ENCODE measurements at places on chromosomes 7 and 10.

GRCh38 chr7:115332691-115333090, 410.8 kb downstream of the MDFIC start:
- no peak for DNase-seq

- DNase-seq: no peak
Observed at GRCh38 chr10:224571-224970, 89.3 kb downstream of the ZMYND11 start.

DNA sequence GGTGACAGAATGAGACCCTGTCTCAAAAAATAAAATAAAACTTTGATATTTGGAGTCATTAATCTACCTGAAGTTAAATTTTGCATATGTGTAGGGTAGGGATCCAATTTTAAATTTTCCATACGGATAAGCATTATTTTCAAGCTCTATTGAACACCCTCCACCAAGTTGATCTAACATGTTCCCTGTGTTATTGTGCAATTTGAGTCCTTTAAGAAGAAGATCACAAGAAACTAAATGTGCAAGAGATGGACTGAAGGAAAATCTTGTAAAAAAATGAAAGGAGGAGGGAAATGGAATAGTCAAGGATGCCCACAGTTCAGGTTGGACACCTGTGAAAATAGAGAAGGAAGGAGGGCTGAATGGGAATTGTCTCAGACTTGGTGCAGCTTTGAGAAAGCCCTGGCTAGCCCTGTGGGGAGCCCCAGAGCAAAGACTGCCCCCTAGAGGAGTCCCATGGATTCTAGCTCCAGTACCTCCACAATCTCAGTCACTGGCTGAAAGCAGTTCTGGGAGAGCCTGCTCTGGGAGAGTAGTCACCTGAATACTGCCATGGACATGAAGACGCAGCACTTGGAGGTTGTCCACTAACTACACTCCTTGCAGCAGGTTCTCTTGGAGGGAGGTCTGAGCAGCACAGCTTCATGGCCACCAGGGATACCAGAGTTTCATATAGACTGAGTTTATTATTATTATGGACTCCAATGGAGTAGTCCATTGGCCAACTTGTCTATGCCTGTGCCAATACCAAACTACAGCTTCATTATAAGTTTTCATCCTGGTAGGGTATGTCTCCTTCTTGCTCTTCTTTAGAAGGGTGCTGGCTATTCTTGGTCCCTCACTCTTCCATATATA, 5.7 kb upstream of the TIAL1 start:
- DNase-seq: no peak

DNA sequence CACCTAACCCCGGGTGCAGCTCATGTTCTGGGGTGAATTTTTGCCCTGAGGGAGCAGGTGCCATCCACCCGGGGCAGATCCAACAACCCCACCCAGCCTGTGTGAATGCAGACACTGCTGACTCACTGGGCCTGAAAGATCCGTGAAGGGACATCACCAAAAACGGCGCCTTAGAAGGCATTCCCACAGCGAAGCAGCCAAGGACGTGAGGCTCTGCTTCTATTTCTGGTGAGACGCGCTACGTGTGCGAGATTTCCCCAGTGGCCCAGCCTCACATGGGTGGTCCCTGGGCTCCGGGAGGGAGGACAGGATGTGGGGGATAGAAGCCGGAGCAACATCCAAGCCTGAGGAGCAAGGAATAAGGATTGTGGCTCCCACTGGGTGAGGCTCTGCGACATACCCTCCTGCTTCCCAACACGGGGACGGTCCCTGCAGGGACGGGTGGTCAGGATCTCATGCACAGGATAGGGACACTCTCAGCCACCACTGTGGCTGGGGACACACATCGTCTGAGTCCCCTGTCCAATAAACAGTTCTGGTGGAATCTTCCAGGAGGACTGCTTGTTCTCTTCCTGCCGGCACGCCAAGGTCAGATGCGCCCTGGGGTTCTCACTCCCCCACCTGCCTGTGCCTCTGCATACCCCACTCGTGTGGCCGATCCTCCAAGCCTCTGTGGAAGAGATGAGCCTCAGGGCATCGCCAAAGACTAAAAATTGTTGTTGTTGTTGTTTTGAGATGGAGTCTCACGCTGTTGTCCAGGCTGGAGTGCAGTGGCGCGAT, 70.2 kb downstream of the ZRANB1 start:
- DNase-seq: no peak

- no peak for DNase-seq
Observed at GRCh38 chr10:116007256-116007891, 265.6 kb downstream of the GFRA1 start.

DNA sequence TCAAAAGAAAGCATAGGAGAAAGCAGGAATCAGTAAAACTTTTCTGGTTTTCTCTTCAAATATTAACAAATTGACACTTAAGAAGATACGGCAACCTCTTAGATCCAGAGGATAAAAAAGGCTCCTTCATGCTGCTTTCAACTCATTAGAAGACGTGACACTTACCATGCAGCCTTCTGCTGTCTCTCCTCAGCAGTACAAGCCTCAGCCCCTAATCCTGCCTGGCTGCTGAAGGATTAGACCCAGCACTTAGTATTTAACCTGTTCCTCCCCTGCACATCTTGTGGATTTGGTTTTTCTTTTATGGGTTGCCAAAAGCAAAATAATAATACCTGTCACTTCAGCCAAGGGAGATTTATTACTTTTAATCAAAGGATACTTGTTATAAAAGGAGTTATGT, 108.4 kb downstream of the LYZL1 start:
- DNase-seq: no peak

DNA sequence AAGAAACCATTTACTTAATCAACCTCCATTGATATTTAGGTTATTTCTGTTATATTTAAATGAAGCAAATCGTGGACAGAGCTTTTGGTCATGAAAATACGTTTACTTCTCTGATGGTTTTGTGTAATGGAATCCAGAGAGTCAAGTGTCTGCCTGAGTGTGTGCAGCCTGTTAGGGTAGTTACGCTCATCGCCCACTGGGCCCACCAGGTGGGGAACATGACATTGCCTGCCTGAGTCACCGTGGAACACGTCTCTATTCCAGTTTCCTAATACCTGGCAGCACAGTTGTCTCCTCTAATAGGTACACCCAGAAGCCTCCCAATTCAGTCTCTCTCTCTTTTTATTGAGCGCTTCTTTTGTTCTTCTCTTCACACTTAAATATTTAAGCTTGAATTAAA, 91.0 kb downstream of the ADCY1 start:
- no peak for DNase-seq

GRCh38 chr7:26348234-26348851, 56.7 kb downstream of the SNX10 start:
- DNase-seq: no peak

- no peak for DNase-seq
Observed at GRCh38 chr7:74103219-74103772, 19.7 kb downstream of the LIMK1 start.

DNA sequence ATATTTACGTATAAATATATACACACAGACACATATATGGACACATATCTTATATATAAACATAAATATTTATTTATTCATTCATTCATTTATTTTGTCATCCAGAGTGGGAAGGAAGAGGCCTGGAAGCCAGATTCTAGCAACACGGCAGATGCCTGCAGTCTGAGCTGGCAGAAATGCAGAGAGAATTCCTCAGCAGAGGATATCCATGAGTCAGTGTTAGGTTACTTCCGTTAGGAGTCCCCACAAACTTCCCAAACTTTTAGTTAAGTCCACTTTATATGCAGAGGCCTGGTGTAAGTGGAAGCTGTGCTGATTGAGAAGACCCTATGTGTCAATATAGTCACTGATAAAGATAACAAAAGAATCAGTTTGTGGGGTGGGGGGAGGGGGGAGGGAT, 89.6 kb downstream of the PPP1R17 start:
- DNase-seq: peak; percentile 51

DNA sequence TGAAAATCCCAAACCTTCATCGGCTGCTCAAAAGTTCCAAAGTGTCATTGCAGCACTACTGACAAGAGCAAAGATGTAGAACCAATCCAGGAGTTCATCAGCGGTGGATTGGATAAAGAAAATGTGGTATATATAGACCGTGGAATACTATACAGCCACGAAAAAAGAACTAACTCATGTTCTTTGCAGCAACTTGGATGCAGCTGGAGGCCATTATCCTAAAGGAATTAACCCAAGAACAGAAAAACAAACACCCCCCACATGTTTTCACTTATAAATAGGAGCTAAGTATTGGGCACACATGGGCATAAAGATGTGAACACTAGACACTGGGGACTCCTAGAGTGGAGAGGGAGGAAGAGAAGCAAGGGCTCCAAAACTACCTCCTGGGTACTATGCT, 31.6 kb downstream of the PHYH start:
- no peak for DNase-seq
